ENCODE measurements at places on chromosomes 5 and 9. TPM values are rescaled to one million over a fixed set of nuclear protein-coding genes. Genes with fewer than 3 reads are reported as not detected.

- no peak overlapping the region for H3K27ac ChIP-seq
- H3K36me3 ChIP-seq = no peaks in the 10 kb centered on the region
- H3K27me3 ChIP-seq = peaks cover 15% of the 10 kb centered on the region
- DNase-seq = peak; percentile 36
Measured at GRCh38 chr5:66757219-66757833, 161.1 kb downstream of the MAST4 start.

GRCh38 chr5:129768735-129769134 is 20.8 kb downstream of the MINAR2 start:
- H3K27me3 ChIP-seq = no peaks in the 10 kb centered on the region
- DNase-seq = no peak
- H3K4me1 ChIP-seq = no peaks in the 10 kb centered on the region
- no peak overlapping the region for H3K27ac ChIP-seq
- no peaks in the 10 kb centered on the region for H3K36me3 ChIP-seq

OR13C8 gene
- not detected for total RNA-seq

- no peak overlapping the region for H3K27ac ChIP-seq
- H3K27me3 ChIP-seq = peaks cover 46% of the 10 kb centered on the region
- DNase-seq = peak; percentile 16
Measured at GRCh38 chr5:116576053-116576713, 1.6 kb upstream of the SEMA6A start.
